Epithelial cell of proximal tubule (primary cell): ENCODE measurements at places on chromosomes 2 and 18. TPM values are rescaled to one million over a fixed set of nuclear protein-coding genes. Genes with fewer than 3 reads are reported as not detected.

LIMS3 gene
- total RNA-seq = 1.7 and 9.3 TPM in 2 replicates

GRCh38 chr2:96963316-96963715, 23.1 kb downstream of the FAM178B start:
- no peak for DNase-seq

PGAP1 gene
- 1.2 and 2.6 TPM in 2 replicates for total RNA-seq

DNA sequence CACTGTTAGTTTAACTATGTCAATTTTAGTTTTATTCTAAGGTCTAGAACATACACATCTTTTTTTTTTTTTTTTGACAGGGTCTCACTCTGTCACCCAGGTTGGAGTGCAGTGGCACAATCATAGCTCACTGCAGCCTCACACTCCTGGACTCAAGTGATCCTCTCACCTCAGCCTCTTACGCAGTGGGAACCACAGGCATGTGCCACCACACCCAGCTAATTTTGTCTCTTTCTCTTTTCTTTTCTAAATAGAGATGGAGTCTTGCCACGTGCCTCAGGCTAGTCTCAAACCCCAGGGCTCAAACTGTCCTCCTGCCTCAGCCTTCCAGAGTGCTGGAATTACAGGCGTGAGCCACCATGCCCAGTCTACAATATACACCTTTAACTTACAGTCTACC, 69.5 kb upstream of the CHRNA1 start:
- no peak for DNase-seq

GPR75 gene
- total RNA-seq = 0.52 and 1.5 TPM in 2 replicates

TXNDC2 gene
- not detected in 2 replicates for total RNA-seq

DNA sequence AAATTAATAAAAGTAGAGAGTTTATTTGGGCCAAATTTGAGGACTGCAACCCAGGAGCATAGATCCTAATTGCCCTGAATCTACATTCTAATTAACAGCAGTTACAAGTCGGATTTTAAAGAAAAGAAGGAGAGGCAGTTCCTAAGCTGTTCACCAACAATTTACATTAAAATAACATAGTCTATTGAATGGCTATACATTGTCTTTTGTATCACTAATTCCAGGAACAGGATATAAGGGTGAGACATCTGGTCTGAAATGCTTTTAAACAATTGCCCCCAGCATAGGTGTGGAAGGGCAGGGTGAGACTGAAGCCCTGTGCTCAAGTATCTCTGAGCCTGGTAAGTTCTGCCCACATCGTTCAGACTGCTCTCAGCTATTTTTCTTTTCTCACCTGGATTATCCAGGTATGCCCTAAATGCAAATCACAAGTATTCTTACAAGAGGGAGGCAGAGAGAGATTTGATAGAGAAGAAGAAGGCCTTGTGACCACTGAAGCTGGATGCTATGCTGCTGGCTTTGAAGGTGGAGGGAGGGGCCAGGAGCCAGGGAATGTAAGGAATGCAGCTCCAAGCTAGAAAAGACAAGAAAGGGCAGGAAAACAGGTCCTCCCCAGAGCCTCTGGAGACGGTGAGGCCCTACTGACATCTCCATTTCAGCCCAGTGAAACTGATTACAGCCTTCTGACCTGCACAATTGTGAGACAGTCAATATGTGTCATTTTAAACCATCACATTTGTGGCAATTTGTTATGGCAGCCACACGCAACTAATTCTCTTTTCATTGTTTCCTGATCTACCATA, 189.4 kb upstream of the ARL4C start:
- no peak for DNase-seq

DES gene
- total RNA-seq = not detected in 2 replicates

RAD51AP2 gene
- not detected in 2 replicates for total RNA-seq

DNA sequence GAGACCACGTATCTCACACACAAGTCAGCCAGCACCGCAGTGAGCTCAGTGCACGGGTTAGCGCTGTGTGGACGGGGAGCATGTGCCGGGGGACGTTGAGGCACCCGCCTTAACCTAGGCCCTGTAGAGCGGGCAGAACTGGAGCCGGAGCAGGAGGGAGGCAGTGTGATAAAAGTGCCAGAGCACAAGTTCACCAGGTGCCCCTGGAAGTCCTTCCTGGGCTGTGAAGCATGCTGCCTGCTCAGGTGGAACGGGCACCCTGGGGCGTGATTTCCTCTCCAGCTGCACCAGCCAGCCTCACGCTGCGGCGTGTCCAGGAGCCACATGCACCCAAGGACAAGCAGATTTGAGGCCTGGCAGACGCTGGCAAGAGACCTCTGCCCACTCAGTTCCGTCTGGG, 50.3 kb downstream of the ITGB1BP1 start:
- DNase-seq = no peak

B3GNT7 gene
- 10.7 and 13.7 TPM in 2 replicates for total RNA-seq

DNA sequence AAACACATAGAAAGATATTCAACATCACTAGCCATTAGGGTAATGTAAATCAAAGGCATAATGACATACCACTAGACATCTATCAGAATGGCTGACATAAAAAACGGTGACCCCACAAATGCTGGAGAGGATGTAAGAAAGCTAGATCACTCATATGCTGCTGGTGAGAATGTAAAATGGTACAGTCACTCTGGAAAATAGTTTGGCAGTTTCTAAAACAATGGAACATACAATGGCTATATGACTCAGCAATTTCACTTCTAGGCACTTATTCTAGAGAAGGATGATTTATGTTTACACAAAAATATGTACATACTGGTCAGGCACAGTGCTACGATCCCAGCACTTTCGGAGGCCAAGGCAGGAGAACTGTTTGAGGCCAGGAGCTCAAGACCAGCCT, 87.3 kb downstream of the COLEC12 start:
- no peak for DNase-seq

DNA sequence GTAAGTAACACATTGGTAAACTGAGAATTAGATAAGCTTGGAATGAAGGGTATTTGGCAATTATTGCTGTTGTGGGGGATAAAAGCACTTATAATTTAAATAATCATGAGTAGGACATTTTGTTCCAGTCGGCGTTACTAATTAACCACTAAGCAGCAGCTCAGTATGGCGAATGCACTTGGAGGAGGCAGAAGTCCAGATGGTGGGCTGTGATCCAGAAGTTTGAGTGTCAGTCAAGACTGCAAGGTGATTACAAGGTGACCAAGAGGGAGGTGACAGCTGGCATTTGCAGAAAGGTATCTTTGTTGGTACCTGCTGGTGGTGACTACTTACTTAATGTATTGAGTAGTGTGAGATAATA, 643.6 kb upstream of the FAM98A start:
- no peak for DNase-seq

- no peak for DNase-seq
Measured at GRCh38 chr2:10410001-10410822, 37.9 kb downstream of the ODC1 start.

DNA sequence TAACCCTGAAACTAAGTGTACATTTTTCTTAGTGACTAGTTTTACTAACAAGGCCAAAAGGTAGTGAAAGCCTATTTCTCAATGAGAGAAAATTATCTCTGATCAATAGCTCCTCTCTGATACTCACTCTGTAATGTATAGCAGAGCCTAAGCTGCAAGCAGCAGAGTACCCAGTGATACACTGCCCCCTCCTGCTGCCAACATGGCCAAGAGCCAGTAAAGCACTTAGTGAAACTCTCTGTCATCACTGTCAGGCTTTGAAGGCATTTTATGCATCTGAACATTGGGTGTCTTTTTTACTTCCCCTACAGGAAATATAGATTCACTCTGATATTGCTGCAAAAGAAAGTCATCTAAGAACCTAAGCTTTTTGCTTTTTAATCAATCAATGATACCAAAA, 784.1 kb upstream of the CDH7 start:
- no peak for DNase-seq

DNA sequence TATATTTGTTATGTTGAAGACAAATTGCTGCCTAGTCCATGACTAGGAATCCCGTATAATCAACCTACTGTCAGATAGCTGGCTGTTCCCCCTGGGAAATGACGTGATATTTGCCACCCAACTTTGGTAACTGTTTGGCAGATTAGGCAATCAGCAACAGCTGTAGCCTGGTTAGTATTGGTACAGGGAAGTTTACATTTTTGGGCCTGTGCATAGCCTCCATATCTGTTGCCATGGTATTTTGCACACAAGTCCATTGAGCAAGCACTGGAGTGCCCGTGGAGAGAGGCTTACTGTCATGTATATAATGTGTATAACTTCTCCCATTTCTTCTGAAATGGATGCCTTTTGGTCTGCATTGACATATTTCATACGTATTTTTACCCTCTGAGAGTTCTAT, 27.7 kb downstream of the BIRC6 start:
- DNase-seq = no peak

MYOM1 gene
- total RNA-seq = 0.12 and 0.14 TPM in 2 replicates

DLX1 gene
- total RNA-seq = 0.22 TPM in 1 of 2 replicates, not detected in the other

GRCh38 chr2:132366421-132367180, 50.0 kb upstream of the GPR39 start:
- no peak for DNase-seq

GRCh38 chr2:119232666-119232993, 9.0 kb downstream of the STEAP3 start:
- no peak for DNase-seq

SLC4A3 gene
- 6.6 and 12.2 TPM in 2 replicates for total RNA-seq

WIPF1 gene
- 7.6 and 8.4 TPM in 2 replicates for total RNA-seq

NTSR2 gene
- total RNA-seq = not detected in 2 replicates

- no peak for DNase-seq
Measured at GRCh38 chr2:58436872-58437271, 195.7 kb upstream of the FANCL start.

GALNT13 gene
- total RNA-seq = 0.52 and 1.3 TPM in 2 replicates

DNA sequence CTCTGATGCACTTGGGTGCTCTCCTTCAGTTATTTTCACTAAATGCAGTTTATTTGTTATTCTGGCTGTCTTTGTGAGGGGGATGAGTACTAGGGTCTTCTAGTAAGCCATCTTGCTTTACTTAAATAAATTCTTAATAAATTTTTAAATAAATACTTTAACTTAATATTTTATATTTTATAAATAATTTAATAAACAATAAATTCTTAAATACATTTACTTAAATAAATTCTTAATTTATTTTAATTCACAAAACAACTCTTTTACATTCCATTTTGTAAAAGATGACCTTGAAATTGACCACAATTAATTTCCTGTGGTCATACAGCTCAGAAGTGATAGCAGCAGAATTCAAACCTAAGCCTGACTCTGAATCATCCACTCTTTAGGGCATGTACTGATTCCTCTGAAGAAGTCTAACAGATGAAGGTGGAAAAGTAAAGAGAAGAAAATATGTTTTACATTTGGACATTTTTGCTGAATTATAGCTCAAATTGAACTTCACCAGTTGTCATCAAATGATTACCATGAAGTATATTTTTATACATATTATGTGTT, 28.8 kb downstream of the MYL1 start:
- no peak for DNase-seq

GRCh38 chr2:16334886-16335603, 330.6 kb downstream of the CYRIA start:
- DNase-seq = no peak

DNA sequence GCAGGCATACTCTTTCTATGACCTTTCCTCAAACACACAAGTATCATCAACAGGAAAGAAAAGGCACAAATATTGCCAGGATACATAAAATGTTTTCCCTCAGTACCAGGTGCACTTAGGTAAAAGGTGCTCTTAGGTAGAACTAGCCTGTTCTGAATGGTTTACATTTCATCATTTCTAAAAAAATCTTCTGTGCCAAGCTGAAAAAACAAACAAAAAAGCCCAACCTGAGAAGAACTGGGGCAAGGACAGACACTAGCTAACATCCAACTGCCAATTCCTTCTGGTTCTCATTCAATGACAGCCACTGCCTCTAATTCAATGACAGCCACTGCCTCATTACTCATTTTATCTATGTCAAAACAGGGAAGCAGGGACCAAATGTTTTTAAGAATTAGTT, 68.5 kb downstream of the SPIRE1 start:
- DNase-seq = no peak

GRCh38 chr2:12424809-12425208, 291.9 kb upstream of the TRIB2 start:
- DNase-seq = no peak

- peak; percentile 63 for DNase-seq
Measured at GRCh38 chr2:218399391-218400166, at the start of gene CTDSP1. TSS of gene CTDSP1 (plus strand) at chr2:218399868. CDS start at chr2:218400091, 223 bp downstream.

DNA sequence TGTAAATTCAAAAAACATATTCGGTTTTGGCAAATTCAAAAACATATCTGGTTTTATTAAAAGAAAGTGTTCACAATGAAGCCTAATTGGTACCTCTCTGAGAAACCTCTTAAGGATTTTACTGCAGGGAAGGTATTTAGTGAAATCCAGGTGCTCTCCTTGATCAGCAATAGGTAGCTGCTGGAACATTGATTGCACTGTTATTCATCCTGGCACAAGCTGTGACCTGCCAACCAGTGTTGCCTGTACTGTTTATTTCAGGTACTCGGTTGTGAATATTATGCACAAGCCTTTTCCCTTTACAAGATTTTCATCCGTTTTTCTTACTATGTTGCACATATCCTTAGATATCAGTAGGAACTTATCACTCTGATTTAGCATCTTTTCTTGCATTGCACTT, 155.8 kb upstream of the ZEB2 start:
- DNase-seq = no peak

DNA sequence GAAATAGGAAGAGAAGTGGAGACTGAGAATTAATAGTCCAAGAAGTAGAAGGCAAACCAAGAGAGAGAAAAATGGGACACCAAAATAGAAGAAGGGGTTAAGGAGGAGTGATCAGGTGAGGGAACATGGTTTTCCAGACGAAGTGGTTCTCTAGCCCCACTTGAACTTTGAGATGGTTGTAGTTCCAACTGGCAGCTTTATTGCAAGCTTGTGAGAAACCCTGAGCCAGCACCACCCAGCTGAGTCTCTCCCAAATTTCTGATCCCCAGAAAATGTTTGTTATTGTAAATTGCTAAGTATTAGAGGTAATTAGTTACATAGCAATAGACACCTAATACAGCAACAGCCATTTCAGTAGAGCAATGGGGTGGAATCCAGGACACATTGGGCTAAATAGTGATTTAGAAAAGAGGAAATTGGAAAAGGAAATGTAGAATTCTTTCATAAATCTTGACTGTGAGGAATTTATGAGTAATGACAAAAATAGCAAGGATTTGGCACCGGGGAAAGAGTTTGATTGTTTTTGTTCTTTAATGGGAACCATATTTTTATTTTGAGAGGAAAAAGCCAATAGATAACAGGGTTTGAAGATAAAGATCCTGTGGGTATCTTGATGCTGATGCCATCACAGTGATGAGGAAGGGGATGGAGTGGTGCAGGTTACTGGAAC, 62.1 kb upstream of the XDH start:
- DNase-seq = no peak
